ENCODE measurements at places on chromosomes 16 and 17. TPM values are rescaled to one million over a fixed set of nuclear protein-coding genes. Genes with fewer than 3 reads are reported as not detected.

CXCL16 gene
- 15.7 TPM for polyA plus RNA-seq

DNA sequence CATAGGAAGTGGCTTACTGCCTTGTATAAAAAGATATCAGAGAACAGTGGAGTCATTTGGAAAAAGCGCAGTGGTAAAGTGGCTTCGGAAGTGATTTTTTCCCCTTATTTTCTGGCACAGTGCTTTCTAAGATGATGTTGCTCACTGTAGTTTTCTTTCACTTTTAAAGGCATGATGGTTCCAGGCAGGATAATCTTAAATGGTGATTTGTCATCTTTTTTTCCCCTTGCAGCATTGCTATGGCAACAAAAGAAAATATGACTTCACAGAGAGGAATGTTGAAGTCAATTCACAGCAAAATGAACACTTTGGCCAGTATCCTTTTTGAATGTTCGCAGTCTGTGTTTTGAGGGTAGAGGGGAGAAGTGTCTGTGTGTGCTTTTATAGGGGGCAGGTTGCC lies 42.5 kb downstream of the GOSR1 start:
- H3K27ac ChIP-seq = peak overlapping the region; percentile 26
- H3K4me3 ChIP-seq = no peak overlapping the region
- H3K27me3 ChIP-seq = no peaks in the 10 kb centered on the region

CLEC3A gene
- polyA plus RNA-seq = not detected

FDXR gene
- 12.0 TPM for polyA plus RNA-seq

SMIM5 gene
- polyA plus RNA-seq = 0.15 TPM

GRCh38 chr17:43718544-43718943 lies 40.0 kb downstream of the SOST start:
- H3K36me3 ChIP-seq = no peaks in the 10 kb centered on the region
- no peaks in the 10 kb centered on the region for H3K27me3 ChIP-seq
- H3K4me3 ChIP-seq = no peak overlapping the region
- DNase-seq = no peak
- no peak overlapping the region for H3K27ac ChIP-seq
- peaks cover 22% of the 10 kb centered on the region for H3K4me1 ChIP-seq

DNA sequence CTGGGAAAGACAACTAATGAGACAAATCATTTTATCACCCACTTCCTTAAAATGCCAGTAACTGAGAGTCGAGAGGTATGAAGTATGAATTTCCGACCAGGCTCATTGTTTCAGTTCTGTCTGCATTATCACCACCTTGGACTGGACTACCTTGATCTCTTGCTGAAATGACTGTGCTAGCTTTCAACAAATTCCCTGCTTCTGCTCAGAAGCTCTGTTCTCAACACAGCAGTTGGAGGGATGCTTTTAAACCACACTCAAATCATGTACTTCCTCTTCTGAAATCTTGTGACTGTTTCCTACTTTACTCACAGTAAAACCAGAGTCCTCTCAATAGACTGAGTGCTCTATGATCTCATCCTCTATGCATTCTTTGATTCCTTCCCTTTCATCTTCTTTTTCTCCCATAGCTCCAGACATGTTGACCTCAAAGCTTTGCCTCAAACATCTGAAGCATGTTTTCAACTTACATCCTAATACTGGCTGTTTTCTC lies 195.8 kb downstream of the KCNJ2 start:
- H3K4me1 ChIP-seq = no peaks in the 10 kb centered on the region
- H3K27ac ChIP-seq = no peak overlapping the region
- H3K27me3 ChIP-seq = no peaks in the 10 kb centered on the region
- no peak overlapping the region for H3K4me3 ChIP-seq
- no peak for DNase-seq

- no peaks in the 10 kb centered on the region for H3K4me1 ChIP-seq
- no peak for DNase-seq
- no peak overlapping the region for H3K4me3 ChIP-seq
Measured at GRCh38 chr16:27531826-27532800, 17.6 kb downstream of the GTF3C1 start.

- H3K27me3 ChIP-seq = no peaks in the 10 kb centered on the region
- H3K36me3 ChIP-seq = no peaks in the 10 kb centered on the region
- no peak for DNase-seq
- H3K4me1 ChIP-seq = peaks cover 37% of the 10 kb centered on the region
- H3K27ac ChIP-seq = peak overlapping the region; percentile 74
Measured at GRCh38 chr17:62892061-62892675, 73.9 kb upstream of the TANC2 start.

DNA sequence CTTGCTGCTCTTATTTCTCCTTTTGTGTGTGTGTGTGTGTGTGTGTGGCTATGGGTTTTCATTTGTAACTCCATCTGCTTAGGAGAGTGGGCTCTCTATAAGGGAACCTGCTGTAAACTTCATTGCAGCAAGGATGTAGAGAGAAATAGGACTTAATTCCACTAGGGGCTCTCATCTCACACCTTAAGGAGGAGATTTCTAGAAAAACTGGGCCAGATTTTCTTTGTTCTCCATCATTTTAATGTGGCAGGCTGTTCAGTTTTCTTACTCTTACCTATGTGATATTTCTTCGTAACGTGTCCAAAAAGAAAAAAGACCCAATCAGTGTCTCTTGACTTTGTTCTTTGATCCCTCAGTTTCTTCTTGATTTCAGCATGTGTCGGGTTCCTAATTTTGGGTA lies 4.5 kb upstream of the CASC3 start:
- no peak overlapping the region for H3K4me3 ChIP-seq
- H3K27ac ChIP-seq = no peak overlapping the region
- H3K27me3 ChIP-seq = no peaks in the 10 kb centered on the region
- no peak for DNase-seq
- peaks cover 7% of the 10 kb centered on the region for H3K4me1 ChIP-seq

DNA sequence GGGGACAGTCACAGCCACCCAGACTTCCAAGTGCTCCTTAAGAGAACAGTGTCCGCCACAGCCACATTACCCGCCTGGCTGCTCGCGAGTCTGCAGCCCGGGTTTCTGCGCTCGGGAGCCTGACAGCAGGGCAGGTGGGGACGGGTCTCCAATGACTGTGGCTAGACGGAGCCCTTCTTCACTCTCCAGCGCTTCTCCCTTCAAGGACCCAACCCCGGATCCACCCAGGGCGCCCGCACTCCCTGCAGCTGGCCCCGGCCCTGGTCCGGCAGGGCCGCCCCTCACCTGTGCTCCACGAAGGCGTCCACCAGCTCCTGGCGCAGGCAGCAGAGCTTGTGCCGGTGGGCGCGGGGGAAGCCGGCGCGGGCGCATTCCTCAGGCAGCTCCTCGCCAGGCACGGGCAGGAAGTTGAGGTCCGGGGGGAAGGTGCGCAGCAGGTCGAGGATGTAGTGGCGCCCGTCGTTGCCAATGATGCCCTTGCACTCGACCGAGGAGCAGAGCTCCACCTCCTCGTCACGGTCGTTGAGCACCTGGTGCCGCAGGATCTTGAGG lies 13.9 kb downstream of the CLUH start:
- H3K4me1 ChIP-seq = no peaks in the 10 kb centered on the region
- no peaks in the 10 kb centered on the region for H3K27me3 ChIP-seq
- H3K4me3 ChIP-seq = no peak overlapping the region
- DNase-seq = no peak
- no peak overlapping the region for H3K27ac ChIP-seq

GRCh38 chr16:78249056-78249455 lies 149.6 kb downstream of the WWOX start:
- no peaks in the 10 kb centered on the region for H3K27me3 ChIP-seq
- no peak for DNase-seq
- H3K4me1 ChIP-seq = no peaks in the 10 kb centered on the region
- H3K36me3 ChIP-seq = no peaks in the 10 kb centered on the region

DNA sequence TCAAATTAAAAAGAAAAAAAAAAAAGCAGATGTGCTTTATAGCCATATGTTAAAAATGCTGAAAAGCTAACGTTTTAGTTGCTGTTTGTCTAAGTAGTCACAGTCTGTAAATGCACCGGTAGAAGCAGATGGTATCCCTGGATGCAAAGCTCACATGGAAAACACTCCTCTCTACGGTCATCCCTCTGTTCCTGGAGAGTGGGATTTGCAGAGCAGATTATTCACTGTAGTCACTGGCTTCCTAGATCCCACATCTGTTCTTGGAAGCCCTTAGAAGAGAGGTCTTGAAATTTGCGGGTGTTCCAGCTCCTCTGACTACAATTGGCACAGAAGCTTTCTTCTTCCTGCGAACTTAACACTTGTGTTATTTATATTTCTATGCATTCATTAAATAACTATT lies 186.6 kb downstream of the PMP22 start:
- no peaks in the 10 kb centered on the region for H3K36me3 ChIP-seq
- H3K27ac ChIP-seq = no peak overlapping the region
- no peak for DNase-seq
- no peak overlapping the region for H3K4me3 ChIP-seq
- H3K27me3 ChIP-seq = no peaks in the 10 kb centered on the region
- H3K4me1 ChIP-seq = no peaks in the 10 kb centered on the region

DNA sequence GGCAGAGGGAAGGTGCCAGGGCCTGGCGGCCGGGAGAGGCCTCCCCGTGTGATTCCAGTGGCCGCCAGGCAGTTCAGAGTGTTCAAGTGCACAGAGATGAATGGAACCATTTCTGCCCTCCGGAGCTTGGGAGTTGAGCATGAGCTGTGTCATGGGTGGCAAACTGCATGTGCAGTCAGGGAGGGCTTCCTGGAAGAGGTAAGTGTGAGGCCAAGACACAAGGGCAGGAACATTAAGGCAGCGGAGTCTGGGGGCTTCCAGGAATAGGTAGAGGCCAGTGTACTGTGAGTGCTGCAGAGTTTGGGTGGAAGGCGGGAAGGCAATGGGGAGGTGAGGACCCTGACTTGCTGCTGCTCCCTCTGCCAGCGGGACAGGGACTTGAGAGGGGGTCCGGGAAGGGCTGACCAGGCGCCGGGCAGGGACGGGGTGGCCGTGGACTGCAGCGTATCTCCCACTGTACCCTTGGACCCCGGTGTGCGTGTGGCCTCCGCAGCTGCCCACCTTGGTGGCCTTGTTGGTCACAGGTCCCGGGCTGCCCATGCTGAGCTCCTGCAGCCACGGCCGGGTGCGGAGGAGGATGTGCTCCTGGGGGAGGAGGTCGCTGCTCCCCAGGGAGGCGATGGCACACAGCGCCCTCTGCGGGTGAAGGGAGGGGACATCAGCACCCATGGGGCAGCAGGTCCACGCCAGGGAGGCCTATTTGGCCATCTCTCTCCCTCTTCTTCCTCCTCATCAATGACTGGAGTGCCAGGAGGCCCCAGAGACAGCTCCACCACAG lies 7.5 kb upstream of the CEP131 start:
- H3K4me3 ChIP-seq = no peak overlapping the region
- no peak overlapping the region for H3K27ac ChIP-seq
- no peak for DNase-seq
- H3K36me3 ChIP-seq = peaks cover 24% of the 10 kb centered on the region
- no peaks in the 10 kb centered on the region for H3K4me1 ChIP-seq
- H3K27me3 ChIP-seq = no peaks in the 10 kb centered on the region

DNA sequence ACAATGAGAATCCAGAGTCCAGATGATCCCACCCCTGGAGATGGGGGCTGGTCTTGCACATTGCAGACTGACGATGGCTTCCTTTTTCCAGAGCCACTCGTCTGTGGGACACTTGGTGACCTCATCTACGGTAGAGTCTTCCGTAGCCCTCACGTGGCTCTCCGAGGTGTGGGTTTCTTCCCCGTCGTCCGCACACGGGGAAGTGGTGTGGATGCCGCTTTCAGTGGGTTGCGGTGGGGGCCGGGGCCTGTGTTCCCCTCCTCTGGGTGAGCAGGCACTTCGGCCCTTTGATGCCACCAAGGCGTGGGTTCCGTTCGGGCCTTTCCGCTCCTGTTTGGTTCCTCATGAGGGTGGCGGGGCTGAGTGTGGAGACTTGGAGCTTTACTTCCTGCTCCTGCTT lies 21.4 kb downstream of the BAIAP2 start:
- H3K4me3 ChIP-seq = no peak overlapping the region
- H3K27ac ChIP-seq = peak overlapping the region; percentile 96
- DNase-seq = no peak

DNA sequence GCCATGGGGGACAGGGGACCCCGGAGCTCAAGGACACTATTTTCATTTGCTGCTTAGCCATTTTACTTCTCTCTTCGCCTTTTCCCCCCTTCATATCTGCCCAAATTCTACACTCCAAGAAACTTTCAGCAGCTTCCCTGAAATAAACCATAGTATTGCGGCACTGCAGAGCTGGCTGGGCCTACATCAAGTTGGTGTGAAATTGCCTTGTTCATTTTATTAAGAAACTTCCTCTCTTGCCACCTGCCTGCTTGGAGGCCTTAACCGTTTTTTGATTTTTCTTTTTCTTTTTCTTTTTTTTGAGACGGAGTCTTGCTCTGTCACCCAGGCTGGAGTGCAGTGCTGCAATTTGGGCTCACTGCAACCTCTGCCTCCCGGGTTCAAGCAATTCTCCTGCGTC lies 7.4 kb upstream of the CPNE2 start:
- H3K27ac ChIP-seq = no peak overlapping the region
- H3K4me3 ChIP-seq = no peak overlapping the region
- no peaks in the 10 kb centered on the region for H3K36me3 ChIP-seq
- DNase-seq = no peak

- no peak overlapping the region for H3K4me3 ChIP-seq
- no peaks in the 10 kb centered on the region for H3K4me1 ChIP-seq
- H3K27ac ChIP-seq = no peak overlapping the region
- H3K27me3 ChIP-seq = peaks cover 9% of the 10 kb centered on the region
Measured at GRCh38 chr17:56773124-56773523, 60.6 kb downstream of the C17orf67 start.

SLC16A5 gene
- polyA plus RNA-seq = 4.0 TPM

DNA sequence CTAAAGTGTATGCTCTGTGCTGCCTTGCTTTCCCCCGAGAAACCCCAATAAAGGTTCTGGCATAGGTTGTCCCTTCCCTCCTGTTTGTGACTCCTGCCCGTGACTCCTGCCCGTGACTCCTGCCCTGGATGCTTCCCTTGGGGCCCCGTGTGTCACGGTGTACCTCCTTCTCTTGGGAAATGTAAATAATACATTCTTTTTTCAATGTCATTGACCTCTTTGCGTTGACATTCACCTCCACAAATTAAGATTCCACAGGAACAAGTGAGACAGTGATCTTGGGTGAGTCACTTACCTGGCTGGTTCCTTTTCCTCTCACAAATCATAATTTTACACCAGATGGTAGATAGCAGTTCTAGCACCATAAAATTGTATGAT lies 632 bp downstream of the CCL15 start:
- H3K27ac ChIP-seq = no peak overlapping the region
- H3K4me1 ChIP-seq = no peaks in the 10 kb centered on the region
- no peaks in the 10 kb centered on the region for H3K36me3 ChIP-seq
- H3K4me3 ChIP-seq = no peak overlapping the region

DNA sequence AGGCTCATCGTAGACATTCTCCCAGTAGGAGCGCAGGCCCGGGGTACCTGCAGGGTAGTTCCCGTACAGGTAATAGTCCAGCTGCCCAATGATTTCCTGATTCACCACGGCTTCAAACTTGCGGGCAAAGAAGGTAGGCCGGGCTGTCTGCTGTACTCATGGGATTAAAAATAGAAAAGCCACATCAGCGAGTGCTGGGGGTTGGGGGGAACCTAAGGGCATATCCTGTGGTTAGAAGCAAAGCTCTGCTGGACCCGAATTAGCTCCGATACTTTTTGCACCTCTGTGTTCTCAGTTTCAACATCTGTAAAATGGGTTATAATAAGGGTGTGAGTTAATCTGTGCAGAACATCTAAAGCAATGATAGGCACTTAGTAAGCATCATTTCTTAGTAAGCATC lies 336.2 kb downstream of the XYLT1 start:
- no peaks in the 10 kb centered on the region for H3K36me3 ChIP-seq
- DNase-seq = no peak

- H3K27ac ChIP-seq = no peak overlapping the region
- no peak for DNase-seq
- H3K27me3 ChIP-seq = no peaks in the 10 kb centered on the region
Measured at GRCh38 chr16:23371368-23371767, 69.3 kb downstream of the SCNN1B start.

TMEM208 gene
- polyA plus RNA-seq = 46.3 TPM

HS3ST2 gene
- polyA plus RNA-seq = 6.3 TPM

FAM117A gene
- 4.7 TPM for polyA plus RNA-seq

PRAC2 gene
- not detected for polyA plus RNA-seq

Data from keratinocyte (primary cell).